Stimulated activated CD4-positive, alpha-beta T cell treated with anti-CD3 and anti-CD28 coated beads, TNF-alpha, amount 100 ng/mL, for 4 hours (primary cell): ENCODE measurements at places on chromosomes 11 and 22.

GRCh38 chr11:7014118-7014517 is 6.0 kb downstream of the ZNF214 start:
- no peak for DNase-seq

GRCh38 chr11:65662247-65662798 is 393 bp downstream of the RELA start:
- no peak for DNase-seq

- DNase-seq: no peak
Observed at GRCh38 chr11:128696941-128697340, 3.1 kb downstream of the FLI1 start.

DNA sequence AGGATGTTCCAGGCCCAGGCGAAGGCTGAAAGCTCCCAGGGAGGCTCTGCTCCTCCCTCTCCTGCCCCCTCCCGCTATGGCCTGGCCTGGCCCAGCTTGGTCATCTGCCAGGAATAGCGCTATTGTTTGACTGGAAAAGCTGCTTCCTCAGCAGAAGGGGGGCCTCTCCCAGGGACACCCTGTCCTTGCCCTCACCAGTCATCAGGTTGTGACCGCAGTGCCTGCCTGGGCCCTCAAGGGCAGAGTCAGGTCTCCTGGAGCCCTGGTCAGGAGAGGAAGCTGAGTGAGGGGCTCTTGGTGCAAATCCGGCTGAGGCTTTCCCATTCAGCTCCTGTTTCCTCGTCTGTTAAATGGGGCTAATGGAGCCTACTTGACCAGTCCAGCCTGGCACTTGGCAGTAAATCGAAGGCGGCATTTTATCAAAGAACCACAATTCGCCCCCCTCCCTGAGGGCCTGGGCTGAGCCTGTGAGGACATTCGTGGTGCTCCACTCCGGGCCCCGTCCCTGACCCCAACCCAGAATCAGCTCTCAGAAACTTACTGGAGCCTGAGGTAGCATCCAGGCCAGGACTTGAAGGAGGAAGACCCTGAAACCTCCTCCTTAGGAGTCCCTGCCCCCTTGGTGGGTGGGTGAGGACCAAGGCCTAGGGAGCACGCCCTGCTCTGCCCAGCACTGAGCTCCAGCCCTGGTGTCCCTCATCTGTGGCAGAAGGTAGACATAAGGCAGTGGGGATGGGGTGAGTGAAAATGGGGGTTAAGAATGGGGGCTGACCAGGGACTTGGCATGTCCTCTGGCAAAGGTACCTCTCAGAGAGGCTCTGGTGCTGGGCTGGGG is 2.0 kb upstream of the CASTOR1 start:
- no peak for DNase-seq

DNA sequence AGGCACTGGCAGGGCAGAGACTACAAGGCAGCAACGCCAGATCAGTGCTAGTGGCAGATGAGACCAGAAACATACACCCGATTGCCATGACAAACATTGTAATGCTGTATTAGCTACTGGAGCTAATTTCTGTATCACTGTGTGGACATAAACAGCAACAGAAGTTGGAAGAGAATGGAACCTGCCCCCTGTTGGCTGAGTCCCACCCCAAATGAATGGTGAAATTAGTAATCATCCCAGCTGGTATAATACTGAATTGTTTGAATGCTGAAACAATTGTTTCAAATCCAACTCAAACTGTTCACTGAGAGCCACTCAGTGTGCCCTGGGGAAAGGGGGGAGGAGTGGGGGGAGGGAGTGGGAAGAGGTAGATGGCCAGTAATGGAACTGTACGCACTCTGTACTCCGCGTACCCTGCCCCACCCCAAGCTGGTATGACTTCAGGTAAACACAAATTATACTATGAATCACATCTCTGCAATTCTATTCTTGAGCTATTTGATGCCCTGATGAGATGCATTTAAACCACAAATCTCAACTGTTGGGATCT is 11.2 kb upstream of the BIRC3 start:
- no peak for DNase-seq

DNA sequence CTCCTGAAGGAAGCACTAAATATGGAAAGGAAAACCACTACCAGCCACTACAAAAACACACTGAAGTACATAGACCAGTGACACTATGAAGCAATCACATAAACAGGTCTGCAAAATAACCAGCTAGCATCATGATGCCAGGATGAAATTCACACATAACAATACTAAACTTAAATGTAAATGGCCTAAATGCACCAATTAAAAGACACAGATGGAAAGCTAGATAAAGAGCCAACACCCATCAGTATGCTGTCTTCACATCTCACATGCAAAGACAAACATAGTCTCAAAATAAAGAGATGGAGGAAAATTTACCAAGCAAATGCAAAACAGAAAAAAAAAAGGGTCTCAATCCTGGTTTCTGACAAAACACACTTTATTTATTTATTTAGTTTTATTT is 171.7 kb downstream of the TTC28 start:
- no peak for DNase-seq

GRCh38 chr11:121554552-121554951 is 101.8 kb upstream of the SORL1-AS1 start:
- DNase-seq: no peak

DNA sequence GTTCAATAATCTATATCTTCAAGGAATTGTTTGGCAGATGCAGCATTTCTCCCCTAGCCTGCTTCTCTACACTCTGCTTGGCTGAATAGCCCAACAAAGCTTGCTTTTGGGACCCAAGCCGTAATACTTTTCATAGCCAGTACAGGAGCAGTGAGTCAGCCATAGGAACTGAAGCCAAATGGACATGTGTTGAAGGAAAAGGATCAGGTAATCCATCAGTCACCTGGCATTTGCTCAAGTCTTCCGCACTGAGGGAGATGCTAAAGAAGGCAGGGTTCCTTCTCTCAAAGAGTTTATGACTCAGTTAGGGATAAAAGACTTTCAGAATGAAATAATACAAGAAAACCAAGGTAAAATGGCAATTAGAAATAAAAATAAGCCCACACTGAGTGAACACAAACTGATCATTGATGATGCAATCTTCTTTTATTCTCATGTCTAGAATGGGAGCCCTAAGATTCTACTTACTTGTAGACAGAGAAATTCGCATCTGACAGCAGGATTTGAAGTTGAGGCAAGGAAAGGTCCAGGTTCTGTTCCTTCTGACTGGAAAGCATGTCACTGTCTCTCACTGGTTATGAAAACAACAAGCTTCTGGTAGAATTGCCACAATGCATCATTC is 13.2 kb downstream of the C11orf87 start:
- no peak for DNase-seq

- no peak for DNase-seq
Observed at GRCh38 chr11:117189191-117189940, 9.8 kb upstream of the TAGLN start.

GRCh38 chr22:44050766-44051355 is 26.8 kb downstream of the PARVB start:
- no peak for DNase-seq

DNA sequence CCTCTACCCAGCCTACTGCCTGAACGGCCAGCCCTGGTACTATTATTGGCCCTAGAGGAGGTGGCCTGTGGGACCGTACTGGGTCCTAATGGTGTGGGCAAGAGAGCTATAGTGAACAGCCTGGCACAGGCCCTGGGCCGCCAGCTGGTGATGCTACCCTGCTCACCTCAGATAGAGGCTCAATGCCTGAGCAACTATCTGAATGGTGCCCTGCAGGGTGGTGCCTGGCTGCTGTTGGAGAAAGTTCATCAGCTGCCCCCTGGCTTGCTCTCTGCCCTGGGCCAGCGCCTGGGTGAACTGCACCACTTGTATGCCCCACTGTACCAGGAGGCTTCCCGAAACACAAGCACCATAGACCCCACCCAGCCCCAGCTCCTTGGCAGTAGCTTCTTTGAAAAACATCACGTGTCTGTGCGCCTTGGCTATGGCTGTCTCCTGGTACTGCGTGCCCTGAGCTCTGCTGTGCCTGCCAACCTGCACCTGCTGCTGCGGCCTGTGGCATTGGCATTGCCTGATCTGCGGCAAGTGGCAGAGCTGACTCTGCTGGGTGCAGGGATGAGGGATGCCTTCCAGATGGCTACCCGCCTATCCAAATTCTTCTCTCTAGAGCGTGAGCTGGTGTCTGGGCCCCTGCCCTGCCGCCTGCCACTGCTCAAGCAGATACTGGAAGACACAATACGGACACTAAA is 49.0 kb downstream of the DNHD1 start:
- DNase-seq: no peak

DNA sequence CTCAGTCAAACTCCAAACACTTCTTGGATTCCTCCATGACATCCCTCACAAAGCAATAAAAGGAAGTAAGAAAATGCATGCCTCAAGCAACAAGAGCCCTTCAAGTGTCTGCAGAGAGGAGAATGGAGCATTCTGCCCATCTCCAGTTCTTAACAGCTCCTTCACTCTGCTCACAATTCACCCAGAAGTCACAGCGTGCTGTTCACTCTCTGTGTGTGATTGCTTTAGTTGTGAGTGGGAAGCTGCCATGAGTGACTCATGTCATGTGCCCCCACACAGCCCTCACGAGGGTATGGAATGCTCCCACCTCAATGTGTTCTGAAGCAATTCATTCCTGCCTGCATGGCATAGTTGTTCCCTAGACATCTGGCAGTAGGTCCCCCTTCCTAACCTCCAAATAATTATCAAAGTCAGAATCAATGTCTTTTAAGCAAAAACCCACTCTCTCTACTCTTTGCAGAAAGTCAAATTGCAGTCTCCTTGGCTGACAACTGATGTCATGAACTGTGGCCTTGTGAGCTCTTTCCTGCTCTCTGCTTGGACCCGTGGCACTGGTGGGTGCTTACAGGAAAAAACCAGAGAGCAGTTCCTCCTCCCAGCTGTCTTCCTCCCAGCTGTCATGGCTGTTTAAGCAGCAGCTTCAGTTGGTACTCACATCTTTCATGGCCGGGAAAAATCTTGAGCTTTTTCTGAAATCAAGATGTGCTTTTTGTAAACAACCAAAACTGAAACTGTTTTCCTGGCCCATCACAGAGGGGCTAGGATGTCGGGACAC is 112.1 kb upstream of the SPON1 start:
- DNase-seq: no peak

DNA sequence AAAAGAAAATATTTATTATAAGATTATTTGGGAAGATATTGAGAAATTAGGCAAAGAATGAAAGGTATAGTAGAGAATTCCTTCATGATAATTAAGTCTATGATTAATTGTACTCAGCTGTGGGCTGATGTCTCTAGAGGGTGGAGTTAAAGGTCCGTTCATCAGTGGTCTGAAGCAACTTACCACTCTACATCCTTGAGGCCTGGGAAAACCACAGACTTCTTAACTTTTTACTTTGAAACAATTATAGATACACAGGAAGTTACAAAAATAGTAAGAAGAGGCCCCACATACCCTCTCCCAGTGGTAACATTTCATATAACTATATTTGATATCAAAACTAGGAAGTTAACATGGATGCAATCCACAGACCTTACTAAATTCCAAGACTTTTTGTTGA is 167.0 kb upstream of the NECTIN1 start:
- DNase-seq: no peak

GRCh38 chr11:106425819-106426218 is 348.4 kb downstream of the AASDHPPT start:
- no peak for DNase-seq

DNA sequence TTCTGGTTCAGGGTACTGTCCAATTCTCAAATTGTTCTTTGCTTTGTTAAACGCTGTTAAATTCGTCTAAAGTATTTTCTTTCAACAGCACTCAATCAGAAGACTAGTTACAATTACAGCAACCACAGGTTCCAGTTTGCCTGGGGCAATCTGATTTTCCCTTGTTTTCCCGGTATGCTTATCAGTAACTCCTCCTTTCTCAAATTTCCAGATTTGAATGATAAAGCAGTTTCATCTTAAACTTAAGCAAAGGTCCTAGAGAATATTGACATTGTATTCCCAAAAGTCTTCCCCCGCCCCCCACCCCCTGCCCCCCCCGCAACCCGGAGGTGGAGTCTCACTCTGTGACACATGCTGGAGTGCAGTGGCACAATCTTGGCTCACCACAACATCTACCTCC is 10.5 kb upstream of the USP28 start:
- no peak for DNase-seq

- DNase-seq: no peak
Observed at GRCh38 chr11:4662876-4663275, 19.1 kb downstream of the OR51E1 start.
